ENCODE measurements at places on chromosomes 6 and 20.

GRCh38 chr6:100946711-100947110, 65.6 kb upstream of the ASCC3 start:
- DNase-seq = no peak

GRCh38 chr20:58989196-58989595, 8.1 kb downstream of the NELFCD start:
- DNase-seq = no peak

- no peak for DNase-seq
These were observed 146.6 kb downstream of the RNASET2 start for GRCh38 chr6:166809721-166810120.

- no peak for DNase-seq
These were observed 387.6 kb upstream of the EYS start for GRCh38 chr6:66094615-66095014.

- no peak for DNase-seq
These were observed 1.6 kb downstream of the NOX3 start for GRCh38 chr6:155454008-155454407.

- DNase-seq = no peak
These were observed 100.6 kb upstream of the HIVEP1 start for GRCh38 chr6:11911538-11911937.

GRCh38 chr6:106147476-106147875, 61.3 kb downstream of the PRDM1 start:
- DNase-seq = no peak

GRCh38 chr6:14791526-14791925, 454.3 kb upstream of the JARID2 start:
- no peak for DNase-seq

GRCh38 chr6:43723737-43724295, 36.2 kb upstream of the MRPS18A start:
- DNase-seq = peak; percentile 27

DNA sequence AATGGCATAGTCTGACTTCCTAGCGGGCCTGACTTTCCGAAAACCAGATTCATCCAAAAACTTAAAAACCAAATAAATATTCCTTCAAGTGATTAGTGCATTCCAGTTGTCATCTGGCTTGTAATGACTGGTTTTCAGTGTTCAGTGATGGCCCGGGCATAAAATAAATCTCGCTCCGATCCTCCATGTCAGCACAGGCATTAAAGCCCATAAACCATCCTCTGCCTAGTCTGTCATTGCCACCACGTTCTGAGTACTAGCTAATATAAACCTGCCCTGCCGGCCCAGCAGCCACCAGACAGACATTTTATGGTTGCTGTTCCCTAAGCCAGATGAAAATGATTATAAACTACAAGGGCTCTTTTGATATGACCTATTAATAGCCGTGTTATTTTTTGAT, 232.3 kb upstream of the GMDS start:
- no peak for DNase-seq

GRCh38 chr6:91813641-91814040, 1226.8 kb upstream of the MAP3K7 start:
- DNase-seq = no peak

DNA sequence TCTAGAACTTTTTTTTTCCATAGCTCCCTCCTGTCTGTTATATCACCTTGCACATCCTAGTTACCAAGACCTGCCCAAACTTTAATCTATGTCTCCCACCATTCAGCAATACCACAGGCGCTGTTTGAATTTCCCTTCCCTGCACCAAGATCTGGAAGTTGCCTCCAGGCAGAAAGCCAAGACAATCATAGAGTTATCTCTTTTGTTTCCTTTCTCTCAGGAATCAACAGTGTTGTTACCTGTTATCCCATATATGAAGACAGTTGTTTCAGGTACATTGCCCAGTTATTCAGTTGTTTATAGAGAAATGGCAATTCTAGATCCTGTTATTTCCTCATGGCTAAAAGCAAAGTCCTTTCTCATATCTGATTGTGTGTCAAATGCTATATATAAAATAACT, 63.2 kb downstream of the PDSS2 start:
- DNase-seq = no peak

GRCh38 chr6:39048481-39049399, at the start of gene GLP1R:
GLP1R (plus strand) TSS chr6:39048781; CDS start chr6:39048841, 60 bp downstream.
- DNase-seq = no peak

DNA sequence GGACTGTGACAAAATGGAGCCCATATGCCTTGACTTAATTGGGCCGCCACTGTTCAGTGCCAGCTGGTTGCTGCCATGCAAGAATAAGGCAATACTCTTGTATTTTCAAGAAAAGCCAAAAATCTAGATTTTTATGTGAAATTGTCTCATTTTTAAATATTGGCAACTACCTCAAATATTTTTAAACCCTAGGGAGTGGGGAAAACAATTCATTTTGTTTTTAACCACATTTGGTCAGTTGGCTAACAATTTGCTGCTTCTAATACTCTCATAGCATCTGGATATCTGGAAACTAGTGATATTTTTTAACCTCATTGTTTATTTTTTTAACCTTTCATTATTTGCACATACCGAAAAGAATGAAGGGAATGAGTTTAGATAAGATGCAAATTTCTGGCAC, 91.0 kb downstream of the EYA2 start:
- no peak for DNase-seq

DNA sequence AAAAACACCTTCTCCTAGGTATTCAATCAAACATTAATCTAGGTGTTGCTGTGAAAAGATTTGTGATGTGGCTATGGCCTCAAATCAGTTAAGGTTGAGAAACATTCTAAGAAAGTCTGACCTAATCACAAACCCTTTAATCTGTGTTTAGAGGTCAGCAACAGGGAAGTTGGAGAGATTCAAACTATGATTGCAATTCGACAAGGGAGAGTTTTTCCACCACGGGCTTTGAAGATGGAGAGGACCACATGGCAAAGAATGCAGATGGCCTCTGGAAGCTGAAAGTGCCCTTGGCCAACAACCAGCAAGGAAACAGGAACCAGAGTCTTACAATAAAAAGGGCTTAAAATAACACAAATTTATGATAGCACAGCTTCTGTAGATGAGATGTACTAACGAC, 29.6 kb upstream of the LGSN start:
- no peak for DNase-seq

DNA sequence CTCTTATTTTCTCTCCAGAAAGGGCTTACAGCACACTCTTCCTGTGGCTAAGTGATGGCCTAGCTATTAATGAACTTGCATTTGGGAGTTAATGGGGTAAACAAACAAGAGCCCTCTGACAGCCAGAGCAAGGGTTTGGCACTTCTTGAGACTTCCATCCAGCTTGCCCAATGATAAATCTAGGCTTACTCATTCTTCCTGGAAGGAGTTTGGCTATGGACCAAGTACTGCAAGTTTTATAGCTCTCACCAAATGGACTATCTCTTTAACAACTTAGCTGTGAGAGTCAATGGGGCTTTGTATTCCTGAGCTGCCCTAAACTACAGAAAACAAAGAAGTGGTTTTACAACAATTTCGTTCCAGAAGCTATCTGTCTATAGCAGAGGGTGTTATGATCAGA, 16.7 kb upstream of the PI3 start:
- DNase-seq = no peak

DNA sequence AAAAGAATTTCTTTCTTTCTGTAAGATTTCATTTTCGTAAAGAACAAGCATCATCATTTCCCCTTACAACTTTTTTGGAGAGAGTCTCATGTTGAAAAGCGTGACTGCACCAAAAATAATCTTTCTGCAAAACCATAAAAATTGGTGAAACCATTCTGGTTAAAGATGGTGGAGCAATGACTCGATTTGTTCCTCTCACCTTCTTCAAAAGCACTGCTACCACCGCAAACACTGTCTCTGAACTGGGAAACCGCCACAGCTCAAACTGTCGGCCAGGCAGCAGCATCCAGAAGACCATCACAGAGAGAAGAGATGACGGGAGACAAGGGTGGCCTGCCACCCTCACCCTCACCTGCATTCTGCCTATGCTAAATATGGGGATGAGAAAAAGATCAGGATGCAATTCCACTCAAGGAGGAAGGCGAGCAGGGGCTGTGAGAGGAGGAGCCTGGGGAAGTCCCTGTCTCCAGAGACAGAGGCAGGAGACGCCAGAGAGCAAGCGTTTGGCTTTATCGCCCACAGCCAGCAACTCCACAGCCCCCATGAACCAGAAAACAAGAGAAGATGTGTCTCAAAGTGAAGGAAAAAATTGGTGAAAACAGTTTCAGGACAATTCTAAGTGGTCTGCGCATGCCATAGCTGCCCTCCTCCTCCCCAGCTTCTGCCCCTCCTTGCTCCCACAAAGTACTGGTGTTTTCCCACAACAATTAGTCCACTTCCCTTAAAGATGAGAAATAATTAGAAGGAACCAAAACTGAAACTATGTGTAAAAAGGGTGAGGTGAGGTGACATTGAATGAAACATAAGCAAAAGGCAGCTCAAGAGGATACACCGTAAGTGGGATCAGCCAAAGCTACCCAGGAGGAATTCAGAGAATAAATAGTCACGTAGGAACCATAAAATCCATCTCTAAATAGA, 255.5 kb downstream of the KIF16B start:
- DNase-seq = no peak

GRCh38 chr6:126886106-126886505, 232.4 kb upstream of the RSPO3 start:
- DNase-seq = no peak

- DNase-seq = no peak
These were observed 72.3 kb downstream of the LINC00237 start for GRCh38 chr20:21033817-21034216.

DNA sequence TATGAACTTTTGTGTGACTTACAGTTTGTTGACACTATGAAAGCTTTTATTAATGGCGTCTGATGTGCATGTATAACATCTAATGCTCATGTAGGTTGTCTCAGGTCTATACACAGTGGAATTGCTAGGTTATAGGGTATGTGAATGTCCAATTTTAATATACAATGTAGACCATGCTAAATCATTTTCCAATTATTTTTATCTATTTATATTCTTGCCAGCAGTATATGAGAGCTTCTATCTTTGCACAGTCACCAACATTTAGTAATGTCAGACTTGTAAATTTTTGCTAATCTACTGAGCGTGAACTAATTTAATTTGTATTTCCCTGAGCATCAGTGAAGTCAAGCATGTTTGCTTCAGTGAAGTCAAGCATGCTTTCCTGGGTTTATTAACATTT, 64.4 kb downstream of the TPD52L1 start:
- DNase-seq = no peak

- no peak for DNase-seq
These were observed 60.2 kb upstream of the ZFP64 start for GRCh38 chr20:52251827-52252226.

- DNase-seq = no peak
These were observed 457.9 kb downstream of the TBC1D32 start for GRCh38 chr6:120876424-120876823.

- no peak for DNase-seq
These were observed 31.3 kb downstream of the KCNK5 start for GRCh38 chr6:39197922-39198500.

DNA sequence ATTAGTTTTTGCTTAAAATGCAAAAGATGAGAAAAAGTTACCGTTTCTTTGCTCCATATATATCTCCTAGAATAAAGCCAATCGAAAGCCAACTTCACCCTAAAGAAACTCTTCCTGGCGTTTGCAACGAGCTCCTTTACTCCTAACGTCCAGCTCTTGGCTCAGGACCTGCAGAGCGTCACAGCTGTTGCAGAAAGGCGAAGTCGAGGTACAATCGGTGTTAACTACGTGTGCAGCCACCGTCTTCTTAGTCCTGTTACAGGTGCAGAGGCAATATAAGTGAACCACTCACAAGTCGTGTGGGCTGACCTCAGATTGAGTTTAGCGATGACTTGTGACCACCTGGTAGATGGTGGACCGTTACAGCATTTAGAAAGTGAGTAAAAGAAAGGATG, 113.1 kb downstream of the TRIM27 start:
- DNase-seq = no peak

- no peak for DNase-seq
These were observed 137.5 kb upstream of the SHLD1 start for GRCh38 chr20:5612581-5613301.

- DNase-seq = no peak
These were observed 99.0 kb upstream of the AKAP12 start for GRCh38 chr6:151140767-151141166.

DNA sequence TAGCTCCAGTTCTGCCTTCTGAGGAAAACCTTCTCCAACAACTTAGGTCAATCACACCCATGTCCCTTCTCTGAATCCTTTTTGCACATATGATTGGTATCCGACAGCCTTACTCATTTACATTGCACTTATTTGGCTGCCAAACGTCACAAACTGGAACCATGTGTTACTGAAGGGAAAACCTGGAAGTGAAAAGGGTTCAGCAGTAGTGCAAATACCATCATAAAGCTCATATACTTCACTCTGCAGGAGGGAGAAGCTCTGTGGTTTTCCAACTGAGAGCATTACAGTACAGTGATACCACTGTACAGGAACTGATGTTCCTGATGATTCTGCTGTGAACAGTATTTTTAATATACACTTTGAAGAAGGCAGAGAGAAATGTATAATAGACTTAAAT, 87.8 kb downstream of the SLC16A10 start:
- no peak for DNase-seq

- no peak for DNase-seq
These were observed 182.7 kb downstream of the TBX18 start for GRCh38 chr6:84581494-84582259.

DNA sequence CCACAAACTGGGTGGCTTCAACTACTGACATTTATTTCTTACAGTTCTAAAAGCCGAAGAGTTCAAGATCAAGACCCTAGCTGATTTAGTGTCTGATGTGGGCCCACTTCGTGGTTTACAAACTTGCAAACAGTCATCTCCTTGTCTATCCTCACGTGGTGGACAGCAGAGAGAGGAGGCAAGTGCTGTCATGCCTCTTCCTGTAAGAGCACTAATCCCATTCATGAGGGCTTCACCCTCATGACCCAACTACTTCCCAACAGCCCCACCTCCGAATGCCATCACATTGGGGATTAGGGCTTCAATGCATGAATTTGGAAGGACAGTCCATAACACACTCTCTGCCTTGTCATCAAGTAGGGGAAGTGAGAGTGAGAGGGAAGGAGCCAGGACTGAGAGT, 15.6 kb upstream of the ISM1 start:
- no peak for DNase-seq

DNA sequence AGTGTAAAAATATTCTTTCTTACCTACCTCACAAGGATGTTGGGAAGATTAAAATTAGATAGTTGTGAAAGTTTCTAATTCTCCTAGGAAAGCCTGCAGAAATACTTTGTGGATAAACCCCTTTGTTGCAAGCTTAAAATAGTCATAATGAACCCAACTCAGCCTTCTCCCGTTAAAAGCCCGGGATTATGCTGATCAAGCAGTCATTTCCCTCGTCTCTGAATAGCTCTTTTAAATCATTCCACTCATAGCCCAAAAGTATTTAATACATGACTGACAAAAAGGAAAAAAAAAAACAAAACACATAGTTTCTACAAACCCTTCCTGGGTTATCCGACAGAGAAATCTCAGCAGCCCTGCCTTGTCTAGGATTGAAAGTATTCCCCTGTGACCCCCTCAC, 10.9 kb upstream of the METTL24 start:
- DNase-seq = no peak

- no peak for DNase-seq
These were observed 106.8 kb downstream of the PXDC1 start for GRCh38 chr6:3644739-3645012.
